Activated T-cell treated with anti-CD3 and anti-CD28 coated beads for 48 hours (primary cell): ENCODE measurements at places on chromosomes 2 and 18.

- DNase-seq, result no peak
Measured at GRCh38 chr2:232696609-232697058, 497 bp upstream of the GIGYF2 start.

DNA sequence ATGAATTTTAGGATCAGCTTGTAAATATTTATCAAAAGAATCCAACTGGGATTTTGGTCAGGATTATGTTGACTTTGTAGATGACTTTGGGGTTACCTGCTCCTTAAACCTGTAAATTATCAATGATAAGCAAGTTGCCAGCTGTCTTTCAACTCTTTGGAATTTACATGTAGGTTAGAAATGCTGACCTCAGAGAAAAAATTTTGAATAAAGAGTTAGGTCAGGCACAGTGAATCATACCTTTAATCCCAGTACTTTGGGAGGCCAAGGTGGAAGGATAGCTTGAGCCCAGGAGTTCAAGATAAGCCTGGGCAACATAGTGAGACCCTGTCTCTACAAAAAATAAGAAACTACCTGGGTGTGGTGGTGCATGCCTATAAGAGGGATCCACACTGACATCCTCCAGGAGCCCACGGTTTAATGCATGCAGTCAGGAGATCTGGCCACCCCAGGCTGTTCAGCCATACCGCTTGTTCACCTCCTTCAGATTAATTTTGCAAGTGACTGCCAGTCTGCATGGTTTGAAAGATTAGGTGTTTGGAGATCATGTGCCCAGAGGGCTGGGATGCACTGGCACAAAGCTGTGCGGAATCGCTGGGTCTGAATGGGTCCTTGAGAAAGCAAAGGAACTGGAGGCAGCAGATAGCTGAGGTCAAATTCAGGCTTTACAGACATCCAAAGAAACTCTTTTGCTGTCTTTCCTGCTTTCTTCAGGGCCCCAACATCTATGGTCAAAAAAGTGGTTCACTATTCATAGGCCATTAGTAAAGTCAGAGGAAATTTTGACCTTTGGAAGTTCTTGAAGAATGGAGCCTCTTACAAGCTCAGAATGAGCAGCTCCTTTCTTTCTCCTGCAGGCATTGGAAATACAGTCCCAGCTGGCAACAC, 83.4 kb upstream of the TXNDC2 start:
- no peak for DNase-seq

- DNase-seq, result no peak
Measured at GRCh38 chr2:98016908-98017670, 21.3 kb upstream of the TMEM131 start.

GRCh38 chr2:101026253-101026701, 24.2 kb downstream of the RPL31 start:
- DNase-seq, result no peak

DNA sequence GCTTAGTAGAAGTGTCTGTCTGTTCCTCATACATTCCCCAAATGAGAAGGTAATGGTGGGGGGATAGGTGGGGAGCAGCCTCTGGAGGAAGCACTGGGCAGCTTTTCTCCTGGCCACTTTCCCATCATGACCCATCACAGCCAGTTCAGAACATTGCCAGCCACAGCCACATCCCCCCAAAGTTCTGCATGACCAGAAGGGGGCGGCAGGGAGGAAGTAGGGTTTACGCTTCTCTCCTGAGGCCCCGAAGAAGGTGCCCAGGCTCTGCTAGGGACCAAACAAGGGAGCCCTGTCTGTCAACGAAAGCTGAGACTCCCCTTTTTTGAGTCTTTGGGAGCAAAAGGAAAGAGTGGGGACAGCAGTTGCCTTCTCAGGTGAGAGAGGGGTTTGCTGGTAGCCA, 7.7 kb downstream of the IGFBP5 start:
- DNase-seq, result peak; percentile 20

DNA sequence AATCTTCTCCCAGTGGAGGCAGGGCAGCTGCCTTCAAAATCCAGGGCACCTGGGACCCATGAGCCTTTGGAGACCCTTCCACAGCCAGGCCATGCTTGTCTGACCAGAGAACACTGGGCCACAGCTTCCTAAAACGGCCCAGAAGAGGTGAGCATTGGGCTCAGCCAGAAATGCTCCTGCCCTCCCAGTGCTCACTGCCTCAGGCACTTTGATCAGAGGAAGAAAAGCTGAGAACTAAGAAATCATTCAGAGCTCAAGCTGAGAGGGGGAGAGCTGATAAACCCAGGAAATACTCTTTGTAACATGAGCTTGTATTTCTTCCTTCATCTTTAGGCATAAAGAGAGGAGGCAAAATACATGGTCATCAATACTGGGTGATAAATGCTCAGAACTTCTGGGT, 365.5 kb upstream of the KLHL29 start:
- DNase-seq, result no peak

DNA sequence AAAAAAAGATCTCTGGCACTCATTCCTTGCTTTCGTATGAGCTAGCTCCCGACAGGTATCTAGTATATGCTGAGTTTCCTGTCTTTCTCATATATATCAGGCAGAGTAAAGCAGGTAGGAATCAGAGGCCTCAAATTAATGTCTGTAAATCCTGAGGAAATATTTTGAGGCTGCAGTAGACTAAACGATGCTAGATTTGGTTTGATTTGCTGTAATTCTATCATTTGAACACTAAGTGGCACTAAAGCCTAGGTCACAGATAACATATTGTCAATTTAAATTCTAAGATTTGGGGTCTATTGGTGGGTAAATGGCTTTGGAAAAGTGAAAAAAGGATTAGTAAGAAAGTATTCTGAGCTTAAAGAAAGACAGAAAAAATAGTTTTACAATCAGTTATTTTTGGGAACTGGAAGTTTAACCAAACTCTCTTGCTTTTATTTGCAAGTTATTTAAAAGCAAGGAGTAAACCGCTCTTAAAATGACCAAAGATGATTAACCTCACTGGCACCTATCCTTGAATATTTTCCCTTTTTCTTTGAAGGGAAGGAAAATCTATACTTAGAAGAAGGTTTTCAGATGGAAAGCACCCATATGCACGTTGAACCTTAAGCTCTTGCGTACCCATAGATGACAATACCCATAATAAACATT, 37.6 kb upstream of the SLC4A10 start:
- DNase-seq, result no peak

DNA sequence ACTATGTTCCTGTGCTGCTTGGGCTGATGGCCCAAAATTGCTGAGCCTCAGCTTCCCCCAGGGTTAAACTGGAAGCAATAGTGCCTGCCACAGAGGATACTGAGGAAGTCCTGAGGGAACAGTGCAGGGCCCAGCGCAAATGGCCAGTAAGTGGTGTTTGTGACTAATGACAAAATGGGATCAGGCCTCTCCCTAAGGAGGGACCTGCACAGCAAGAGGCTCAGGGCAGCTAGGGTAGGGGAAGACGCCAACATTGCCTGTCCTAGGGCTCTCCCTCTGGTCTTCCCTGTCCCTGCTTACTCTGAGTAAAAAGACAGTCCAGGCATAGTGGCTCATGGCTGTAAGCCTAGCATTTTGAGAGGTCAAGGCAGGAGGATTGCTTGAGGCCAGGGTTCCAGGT, 37.8 kb downstream of the INO80C start:
- no peak for DNase-seq

DNA sequence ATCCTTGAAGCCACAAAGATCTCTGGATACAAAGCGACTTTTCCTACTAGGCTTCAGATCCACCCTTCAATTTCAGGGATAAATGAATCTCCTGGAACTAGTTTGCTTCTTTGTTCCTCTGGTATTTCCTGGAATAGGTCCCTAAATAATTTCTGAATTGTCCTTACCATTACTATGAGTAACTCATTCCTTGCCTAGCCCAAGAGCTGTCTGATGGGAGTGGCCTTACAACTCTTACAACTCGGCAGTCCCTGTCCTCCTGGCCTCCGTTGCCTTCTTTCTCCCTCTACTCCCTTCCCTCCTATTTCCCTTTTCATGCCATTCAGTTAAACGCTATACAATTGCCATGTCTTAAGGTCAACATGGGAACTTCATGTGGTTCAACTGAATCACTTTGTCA, 98.2 kb upstream of the FHL2 start:
- no peak for DNase-seq
